ENCODE measurements at places on chromosomes 2 and 18.

- no peak for DNase-seq
Measured at GRCh38 chr18:11055721-11056120, 93.6 kb downstream of the PIEZO2 start.

DNA sequence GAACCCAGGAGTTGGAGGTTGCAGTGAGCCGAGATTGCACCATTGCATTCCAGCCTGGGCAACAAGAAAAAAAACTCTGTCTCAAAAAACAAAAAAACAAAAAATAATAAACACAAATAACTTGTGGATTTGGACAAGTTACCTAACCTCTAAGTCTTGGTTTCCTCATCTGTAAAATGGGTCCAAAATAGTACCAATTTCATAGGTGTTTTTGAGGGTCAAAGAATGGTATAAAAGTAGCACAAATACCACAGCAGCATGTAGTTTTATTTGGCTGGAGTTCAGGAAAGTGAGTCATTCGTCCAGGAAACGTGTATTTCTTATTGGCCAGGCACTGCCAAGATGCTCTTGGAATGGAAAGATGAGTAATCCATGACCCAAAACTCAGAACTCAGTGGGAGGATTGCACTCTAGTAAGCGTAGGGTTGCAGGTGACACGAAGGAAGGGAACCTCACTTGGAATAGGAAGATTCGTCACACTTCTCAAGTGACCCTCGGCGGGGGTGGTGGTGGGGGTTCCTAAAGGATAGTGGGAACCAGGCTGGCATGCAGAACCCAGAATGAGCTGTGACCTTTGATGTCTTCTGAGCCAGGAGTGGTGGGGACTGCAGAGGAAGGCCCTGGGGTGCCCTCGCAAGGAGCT, 24.4 kb downstream of the GRHL1 start:
- no peak for DNase-seq

GRCh38 chr18:79186649-79187048, 117.5 kb downstream of the ATP9B start:
- DNase-seq: no peak

DNA sequence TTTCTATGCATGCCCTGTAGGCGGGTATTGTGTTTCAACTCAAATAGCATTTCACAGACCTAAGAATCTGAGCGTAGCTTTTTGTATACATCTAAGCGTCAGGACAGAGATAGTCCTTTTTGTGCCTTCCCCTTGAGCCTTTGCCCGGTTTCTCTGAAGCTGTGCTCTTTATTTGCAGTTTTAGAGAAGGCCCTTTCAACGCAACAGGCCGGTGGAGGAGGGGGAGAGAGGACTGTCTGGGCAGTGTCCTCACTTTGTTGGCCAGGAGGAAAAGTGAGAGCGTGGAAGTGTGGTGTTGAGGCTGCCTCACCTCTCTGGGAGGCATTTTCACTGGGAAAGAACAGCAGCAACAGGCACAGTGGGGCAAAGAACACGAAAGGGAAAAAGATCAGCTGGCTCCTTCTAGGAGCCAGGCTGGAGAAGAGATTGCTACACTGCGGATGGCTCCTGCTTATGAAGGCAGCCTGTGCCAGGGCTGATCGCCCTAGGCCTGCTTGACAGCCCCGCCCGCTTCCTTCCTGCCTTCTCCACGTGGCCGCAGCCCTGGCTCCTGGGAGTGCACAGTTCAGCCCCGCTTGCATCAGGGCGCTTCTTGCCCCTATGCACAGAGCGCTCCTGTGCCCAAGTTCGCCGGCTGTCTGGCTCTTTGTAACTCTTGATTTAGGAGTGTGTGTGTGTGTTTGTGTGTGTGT, 195.6 kb upstream of the POU3F3 start:
- DNase-seq: no peak

DNA sequence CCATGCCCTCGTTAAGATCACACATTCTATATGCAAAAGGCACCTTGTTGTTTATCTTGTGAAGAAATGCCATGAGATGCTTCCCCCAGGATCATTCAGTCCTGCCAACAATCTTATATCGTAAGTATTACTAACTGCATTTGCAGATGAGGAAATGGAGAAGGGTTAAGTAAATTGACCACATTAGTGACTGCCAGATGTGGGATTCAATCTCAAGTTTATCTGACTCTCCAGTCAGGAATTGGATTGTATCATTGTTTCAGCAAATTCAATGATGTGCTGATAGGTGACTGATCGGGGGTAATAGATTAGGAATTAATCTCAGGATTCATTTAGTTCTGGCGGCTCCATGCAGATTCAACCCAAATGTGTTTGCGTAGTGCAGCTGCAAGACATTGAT, 106.2 kb downstream of the CNTNAP5 start:
- no peak for DNase-seq

- DNase-seq: no peak
Measured at GRCh38 chr2:29304399-29305060, 189.3 kb downstream of the CLIP4 start.

- no peak for DNase-seq
Measured at GRCh38 chr2:128441341-128442052, 122.8 kb upstream of the HS6ST1 start.

- no peak for DNase-seq
Measured at GRCh38 chr2:18369760-18370159, 190.7 kb downstream of the RDH14 start.

DNA sequence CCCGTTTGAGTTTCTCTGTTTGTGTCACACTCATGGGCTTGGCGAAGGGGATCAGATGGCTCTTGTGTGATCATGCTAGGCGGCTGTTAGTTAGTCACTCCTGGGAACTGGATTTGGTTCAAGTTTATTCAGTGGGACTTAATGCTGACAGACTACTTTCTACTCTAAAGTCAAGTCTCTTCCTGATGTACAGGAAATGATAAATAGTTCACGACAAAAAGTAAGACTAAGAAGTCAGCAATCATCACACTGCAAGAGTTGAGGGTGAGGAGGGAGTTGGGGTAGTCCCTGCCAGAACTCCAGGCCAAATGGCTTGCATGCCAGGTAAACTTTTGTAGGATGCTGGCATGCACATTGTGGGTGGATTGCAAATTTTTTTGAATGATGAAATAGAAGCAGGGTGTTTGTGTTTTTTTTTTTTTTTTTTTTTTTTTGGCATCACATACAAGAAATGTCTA, 25.1 kb upstream of the CCL20 start:
- no peak for DNase-seq

DNA sequence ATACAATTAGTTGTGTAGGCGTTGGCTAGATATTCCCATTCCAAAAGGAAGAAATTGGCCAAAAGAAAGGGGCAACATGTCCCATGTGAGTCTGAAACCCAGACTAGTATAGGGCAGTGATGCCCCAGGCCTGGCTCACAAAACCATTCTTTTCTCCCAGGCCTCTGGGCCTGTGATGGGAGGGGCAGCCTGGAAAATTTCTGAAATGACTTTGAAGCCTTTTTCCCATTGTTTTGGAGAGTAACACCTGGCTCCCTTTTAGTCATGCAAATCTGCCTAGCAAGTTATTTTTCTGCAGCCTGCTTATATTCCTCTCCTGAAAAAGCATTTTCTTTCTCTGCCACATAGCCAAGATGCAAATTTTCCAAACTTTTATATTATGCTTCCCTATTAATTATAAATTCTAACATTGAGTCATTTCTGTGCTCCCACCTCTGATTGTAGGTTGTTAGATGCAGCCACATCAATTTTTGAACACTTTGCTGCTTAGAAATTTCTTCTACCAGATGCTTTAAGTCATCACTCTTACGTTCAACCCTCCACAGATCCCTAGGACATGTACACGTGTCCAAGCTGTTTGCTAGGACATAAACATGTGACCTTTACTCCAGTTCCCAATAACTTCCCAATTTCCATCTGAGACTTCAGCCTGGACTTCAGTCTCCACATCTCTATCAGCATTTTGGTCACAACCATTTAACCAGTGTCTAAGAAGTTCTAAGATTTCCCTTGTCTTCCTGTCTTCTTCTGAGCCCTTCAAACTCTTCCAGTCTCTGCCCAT, 76.1 kb upstream of the MC4R start:
- no peak for DNase-seq

GRCh38 chr2:199739413-199740110, 111.4 kb downstream of the FTCDNL1 start:
- no peak for DNase-seq

GRCh38 chr2:232816657-232817056, 40.3 kb upstream of the KCNJ13 start:
- no peak for DNase-seq

DNA sequence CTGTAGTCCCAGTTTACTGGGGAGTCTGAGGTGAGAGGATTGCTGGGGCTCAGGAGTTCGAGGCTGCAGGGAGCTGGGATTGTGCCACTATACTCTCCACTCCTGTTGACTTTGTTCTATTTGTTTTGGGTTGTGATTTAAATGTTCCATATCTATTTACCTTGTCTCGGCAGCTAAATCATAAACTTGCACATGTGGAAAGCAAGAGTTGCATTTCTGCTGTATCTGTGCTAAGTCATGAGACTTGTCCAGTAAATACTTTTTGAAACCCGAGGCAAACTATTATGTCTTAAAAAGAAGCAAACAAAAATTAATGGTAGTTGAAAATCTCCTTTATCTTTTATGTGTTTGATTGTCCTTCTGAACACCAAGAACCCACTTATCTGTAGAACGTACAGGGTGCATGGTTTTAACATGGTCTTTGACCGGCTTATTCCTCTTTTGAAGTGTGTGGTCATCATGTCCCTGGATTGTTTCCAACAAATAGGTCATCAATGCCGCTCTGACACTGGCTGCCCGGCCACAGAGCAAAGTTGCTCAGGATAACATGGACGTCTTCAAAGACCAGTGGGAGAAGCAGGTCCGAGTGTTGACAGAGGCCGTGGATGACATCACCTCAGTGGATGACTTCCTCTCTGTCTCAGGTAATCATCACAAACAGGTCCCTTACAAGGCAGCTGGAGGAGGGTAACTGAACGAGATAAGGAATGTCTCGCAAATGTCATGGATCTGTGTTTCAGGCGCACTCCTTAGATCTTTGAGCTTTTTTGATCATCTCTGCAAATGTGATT, 241.1 kb upstream of the LRRTM1 start:
- DNase-seq: no peak

DNA sequence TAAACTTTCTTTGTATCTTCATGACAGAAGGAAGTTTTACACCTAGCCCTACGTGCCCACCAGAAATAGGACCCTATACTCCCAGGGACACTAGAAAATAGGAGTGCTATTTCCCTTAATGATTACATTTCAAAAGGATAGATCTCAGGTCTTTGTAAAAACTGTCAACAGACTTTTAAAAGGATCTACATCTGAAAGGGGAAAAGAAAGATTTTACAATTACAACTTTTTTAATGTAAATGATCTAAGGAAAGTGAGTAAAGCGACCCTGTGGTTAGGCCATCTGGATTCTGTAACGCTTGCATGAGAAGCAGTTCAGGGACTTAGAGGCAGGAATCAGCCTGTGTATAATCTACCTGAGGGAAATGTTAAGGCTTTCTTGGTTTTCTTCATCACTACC, 431.8 kb upstream of the MC4R start:
- DNase-seq: no peak

DNA sequence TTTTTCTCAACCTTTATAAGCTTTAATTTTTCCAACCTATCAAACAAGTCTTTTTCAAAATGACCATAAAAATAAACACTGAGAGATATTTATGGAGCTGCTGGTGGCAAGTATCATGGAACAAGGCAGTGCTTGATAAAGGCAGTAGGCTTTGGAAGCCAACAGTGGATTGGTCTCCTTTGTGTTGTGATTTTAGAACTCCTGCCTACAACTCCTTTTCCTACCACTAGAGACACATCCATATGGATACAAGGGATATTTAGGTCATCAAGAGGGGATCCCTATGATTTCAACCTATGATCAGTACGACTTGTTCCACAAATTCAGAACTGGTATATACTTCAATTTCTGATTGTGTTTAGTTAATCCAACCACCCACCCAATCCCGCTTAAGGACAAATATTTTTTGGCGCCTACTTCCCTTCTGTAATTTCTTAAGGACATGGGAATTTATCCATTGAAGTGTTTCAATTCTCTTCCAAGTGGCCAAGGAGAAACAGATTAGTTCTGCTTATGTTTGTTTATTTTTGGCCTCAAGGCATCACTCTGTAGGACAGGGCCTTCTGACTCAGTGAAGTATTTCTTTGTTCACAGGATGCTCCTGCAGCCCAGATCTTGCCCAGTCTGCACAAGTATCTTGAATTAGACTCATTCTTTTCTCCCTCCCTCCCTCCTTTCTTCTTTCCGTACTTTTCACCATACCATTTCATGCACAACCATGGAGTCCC, 2119.6 kb upstream of the PIK3C3 start:
- no peak for DNase-seq

- no peak for DNase-seq
Measured at GRCh38 chr18:63775166-63775730, at the start of gene SERPINB7. Gene SERPINB7, plus strand, starts transcription at chr18:63775418. Its CDS starts 6,955 bp downstream, at chr18:63782373.

- DNase-seq: peak; percentile 71
Measured at GRCh38 chr2:216371721-216372702, at the start of gene MARCHF4. Gene MARCHF4, minus strand, starts transcription at chr2:216372483. Its CDS starts 2,223 bp downstream, at chr2:216370260.

- peak; percentile 54 for DNase-seq
Measured at GRCh38 chr18:34707670-34708069, 2.4 kb upstream of the DTNA start.

GRCh38 chr2:137031731-137032130, 266.4 kb downstream of the THSD7B start:
- no peak for DNase-seq

GRCh38 chr2:15733867-15734673, 142.4 kb downstream of the DDX1 start:
- no peak for DNase-seq

- DNase-seq: no peak
Measured at GRCh38 chr18:73662421-73662820, 485.2 kb downstream of the FBXO15 start.

GRCh38 chr2:41937921-41938708, 109.7 kb upstream of the PKDCC start:
- no peak for DNase-seq

- no peak for DNase-seq
Measured at GRCh38 chr2:108347786-108348185, 30.0 kb upstream of the SULT1C4 start.

- DNase-seq: peak; percentile 19
Measured at GRCh38 chr2:209331291-209331844, 92.5 kb upstream of the MAP2 start.

GRCh38 chr18:79973517-79973916, 9.1 kb downstream of the HSBP1L1 start:
- DNase-seq: no peak

GRCh38 chr2:218806346-218806978, 24.5 kb downstream of the CYP27A1 start:
- no peak for DNase-seq

DNA sequence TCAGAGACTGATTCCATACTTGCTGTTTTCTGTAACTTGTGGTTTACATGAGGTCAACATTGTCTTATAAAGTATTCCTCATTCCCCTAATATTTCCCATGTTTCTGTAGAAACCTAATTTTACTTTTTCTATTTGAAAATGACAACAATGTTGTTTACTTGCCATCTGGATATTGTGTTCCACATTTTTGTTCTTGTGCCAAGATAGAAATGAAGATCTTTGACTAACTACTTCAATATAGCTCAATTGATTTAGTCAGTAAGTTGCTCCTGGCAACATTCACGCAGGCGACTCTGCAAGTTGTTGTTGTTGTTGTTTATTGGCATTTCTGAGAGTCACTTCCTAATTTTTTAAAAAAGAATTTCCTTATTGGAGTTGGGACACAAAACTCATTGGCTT, 69.5 kb downstream of the CAVIN2 start:
- DNase-seq: no peak

Measured in SHP77 treated with DMSO at 0.1 percent for 48 hours (cell line).